Hindlimb muscle (tissue), 1 donor: ENCODE measurements at places on chromosomes 3 and 15. TPM values are rescaled to one million over a fixed set of nuclear protein-coding genes. Genes with fewer than 3 reads are reported as not detected.

- DNase-seq, result no peak
Observed at GRCh38 chr3:66472313-66473134, 28.3 kb downstream of the LRIG1 start.

- peak; percentile 80 for DNase-seq
Observed at GRCh38 chr3:20040548-20041196, 426 bp downstream of the KAT2B start.

GRCh38 chr3:13281507-13282357 lies 138.4 kb downstream of the NUP210 start:
- DNase-seq, result no peak

GRCh38 chr15:33587773-33588172 lies 277.0 kb downstream of the RYR3 start:
- DNase-seq, result no peak

GRCh38 chr15:60941448-60941847 lies 287.7 kb downstream of the RORA start:
- no peak for DNase-seq

DNA sequence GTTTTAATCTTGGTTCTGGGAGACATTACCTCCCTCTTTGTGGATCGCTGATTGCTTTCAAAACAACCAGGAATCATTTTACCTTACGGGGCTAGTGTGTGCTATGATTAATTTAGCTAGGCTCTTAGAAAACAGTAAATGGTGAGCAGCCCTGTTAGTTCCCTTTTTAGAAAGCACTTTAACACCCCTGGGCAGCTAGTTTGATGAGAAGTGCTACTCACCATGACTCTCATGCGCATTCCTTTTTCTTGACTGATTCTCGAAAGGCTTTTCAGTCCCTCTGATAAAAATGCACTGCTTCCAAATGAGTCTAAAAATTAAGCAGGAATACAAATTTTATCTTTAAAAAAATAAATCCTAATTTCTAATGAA lies 75.3 kb upstream of the LEKR1 start:
- no peak for DNase-seq

GATM gene
- 304 TPM for polyA plus RNA-seq

CIB2 gene
- 11.5 TPM for polyA plus RNA-seq

PROK2 gene
- polyA plus RNA-seq, result 0.30 TPM

NRROS gene
- 5.7 TPM for polyA plus RNA-seq
